ENCODE measurements at places on chromosomes 3 and 15. TPM values are rescaled to one million over a fixed set of nuclear protein-coding genes. Genes with fewer than 3 reads are reported as not detected.

ZNF80 gene
- total RNA-seq, result 0.47 TPM

EPHB1 gene
- total RNA-seq, result 0.72 TPM

PAQR9 gene
- not detected for total RNA-seq

ARPP19 gene
- total RNA-seq, result 106 TPM

REC114 gene
- total RNA-seq, result not detected

GCHFR gene
- total RNA-seq, result 13.7 TPM

MEX3B gene
- total RNA-seq, result 1.6 TPM

TMC3 gene
- total RNA-seq, result not detected

KLHL40 gene
- total RNA-seq, result not detected

SH2D7 gene
- total RNA-seq, result not detected

VILL gene
- total RNA-seq, result 31.1 TPM

SQOR gene
- 32.0 TPM for total RNA-seq

CCR5 gene
- 14.6 TPM for total RNA-seq

DISP2 gene
- total RNA-seq, result 0.05 TPM
